ENCODE measurements at places on chromosomes 5 and 9. TPM values are rescaled to one million over a fixed set of nuclear protein-coding genes. Genes with fewer than 3 reads are reported as not detected.

Gene PHF24
- 0.15 TPM for total RNA-seq

DNA sequence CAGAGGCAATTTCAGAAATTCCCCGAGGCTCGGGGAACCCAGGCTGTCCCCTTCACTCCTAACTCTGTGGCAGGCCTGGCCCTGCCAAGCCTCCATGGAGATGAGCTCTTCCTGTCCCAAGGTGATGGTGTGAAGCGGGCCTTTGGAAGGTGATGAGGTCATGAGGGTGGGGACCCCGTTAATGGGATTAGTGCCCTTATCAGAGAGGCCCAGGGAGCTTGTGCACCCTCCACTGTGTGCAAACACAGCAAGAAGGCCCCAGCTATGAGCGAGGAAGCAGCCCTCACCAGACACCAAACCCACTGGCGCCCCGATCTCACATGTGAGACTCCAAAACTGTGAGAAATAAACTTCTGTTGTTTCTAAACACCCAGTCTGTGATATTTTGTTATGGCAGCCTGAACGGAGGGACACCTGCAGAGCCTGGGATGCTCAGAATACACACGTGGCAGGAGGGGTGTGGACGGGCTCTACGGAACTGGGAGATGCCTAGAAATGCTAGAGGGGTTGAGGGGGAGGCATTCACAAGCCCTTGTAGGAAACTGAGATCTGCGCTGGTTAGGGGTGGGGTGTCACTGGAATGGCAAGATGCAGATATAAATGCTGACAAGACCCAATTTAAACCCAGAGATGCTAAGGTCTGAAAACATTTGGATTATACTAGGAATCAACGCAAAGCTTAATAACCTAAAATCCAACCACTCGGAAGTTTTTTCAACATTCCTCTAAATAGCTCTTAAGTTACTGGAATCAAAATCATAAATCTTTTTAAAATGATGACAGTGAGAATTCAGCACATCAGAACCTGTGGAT, 46.9 kb downstream of the ADAMTS2 start:
- H3K4me3 ChIP-seq: no peak overlapping the region
- H3K27ac ChIP-seq: no peak overlapping the region
- no peak for DNase-seq

Gene CDKN2B-AS1
- 3.2 TPM for total RNA-seq

DNA sequence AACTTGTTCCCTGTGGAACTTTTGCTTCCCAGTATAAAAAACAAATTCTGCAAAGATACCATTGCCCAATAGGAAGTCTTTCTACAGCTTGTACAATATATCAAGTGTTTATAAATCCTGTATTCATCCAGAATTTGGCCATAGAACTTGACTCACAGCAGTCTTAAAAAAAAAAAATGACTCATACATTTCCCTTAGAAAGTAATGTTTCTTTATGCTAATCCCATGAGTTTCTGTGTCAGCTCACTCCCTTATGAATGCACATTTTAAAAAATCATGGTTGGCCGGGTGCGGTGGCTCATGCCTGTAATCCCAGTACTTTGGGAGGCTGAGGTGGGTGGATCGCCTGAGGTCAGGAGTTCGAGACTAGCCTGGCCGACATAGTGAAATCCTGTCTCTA, 89.3 kb upstream of the DMRT1 start:
- no peak for DNase-seq
- H3K4me1 ChIP-seq: peaks cover 10% of the 10 kb centered on the region
- H3K27me3 ChIP-seq: no peaks in the 10 kb centered on the region

- peak within 1 kb of the TSS; percentile 96 for H3K27ac ChIP-seq
- H3K4me1 ChIP-seq: no peaks in the 10 kb centered on the region
- DNase-seq: peak; percentile 85
- peak within 1 kb of the TSS; percentile 79 for H3K4me3 ChIP-seq
Measured at GRCh38 chr5:176415952-176416924, at the start of gene CLTB. TSS of gene CLTB (minus strand) at chr5:176416539. CDS start at chr5:176416363, 176 bp downstream.

Gene HTR4
- total RNA-seq: not detected

Gene GPR21
- not detected for total RNA-seq

DNA sequence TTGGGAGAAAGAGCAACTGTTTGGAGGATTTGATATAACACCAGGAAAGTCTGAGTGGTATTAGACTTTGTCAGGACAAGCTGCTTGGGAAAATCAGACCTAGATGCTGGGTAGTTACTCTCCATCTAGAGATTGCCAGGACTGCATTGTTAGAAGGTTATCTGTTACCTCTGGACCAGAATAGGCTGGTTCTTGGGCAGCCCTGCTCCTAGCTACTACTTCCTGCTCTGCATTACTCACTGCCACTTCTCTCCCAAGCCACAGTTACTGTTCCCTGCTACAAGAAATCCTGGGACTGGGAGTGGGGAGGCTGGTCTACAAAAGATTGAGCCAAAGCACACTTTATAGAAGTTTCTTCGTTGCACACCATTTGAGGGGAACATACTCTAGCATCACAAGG, 95.5 kb upstream of the KCNN2 start:
- no peak for DNase-seq
- H3K27me3 ChIP-seq: no peaks in the 10 kb centered on the region
- H3K27ac ChIP-seq: no peak overlapping the region

Gene FOXD4
- total RNA-seq: 0.44 TPM
